ENCODE measurements at places on chromosomes 11 and 22.

- DNase-seq = no peak
Observed at GRCh38 chr11:61616434-61616833, 35.6 kb upstream of the SYT7 start.

DNA sequence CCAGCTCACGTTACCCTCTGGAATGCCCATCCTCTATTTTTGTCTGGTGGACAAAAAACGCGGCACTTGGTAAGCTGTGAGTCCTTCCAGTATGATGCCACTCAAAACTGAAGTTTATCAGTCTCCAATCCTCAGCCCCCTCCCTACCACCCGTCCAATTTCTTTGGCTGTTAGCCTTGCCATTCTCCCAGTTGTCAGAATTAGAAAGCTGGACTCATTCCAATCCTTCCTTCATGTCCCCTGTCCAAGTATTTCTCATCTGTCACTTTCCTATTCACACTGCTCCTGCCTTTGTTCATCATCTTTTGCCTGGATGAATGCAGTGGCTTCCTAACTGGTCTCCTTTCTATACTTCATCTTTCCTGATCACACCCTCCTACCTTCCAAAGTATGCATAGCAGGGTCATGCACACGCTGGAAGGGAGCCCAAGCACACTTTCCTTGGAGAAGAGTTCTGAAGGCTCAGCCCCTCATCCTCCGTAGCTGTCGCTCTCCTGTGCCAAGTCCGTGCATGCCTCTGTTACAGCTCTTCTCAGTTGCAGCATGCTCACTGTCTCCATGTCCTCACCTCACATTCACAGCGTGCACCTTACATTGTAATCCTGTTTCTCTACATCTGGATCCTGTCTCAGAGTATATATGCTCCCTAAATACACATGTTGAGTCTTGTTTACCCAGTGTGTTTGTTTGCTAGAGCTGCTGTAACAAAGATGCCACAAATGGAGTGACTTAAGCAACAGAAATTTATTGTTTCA, 19.4 kb downstream of the APLP2 start:
- no peak for DNase-seq

GRCh38 chr22:19805821-19806212, 45.2 kb downstream of the TBX1 start:
- no peak for DNase-seq

DNA sequence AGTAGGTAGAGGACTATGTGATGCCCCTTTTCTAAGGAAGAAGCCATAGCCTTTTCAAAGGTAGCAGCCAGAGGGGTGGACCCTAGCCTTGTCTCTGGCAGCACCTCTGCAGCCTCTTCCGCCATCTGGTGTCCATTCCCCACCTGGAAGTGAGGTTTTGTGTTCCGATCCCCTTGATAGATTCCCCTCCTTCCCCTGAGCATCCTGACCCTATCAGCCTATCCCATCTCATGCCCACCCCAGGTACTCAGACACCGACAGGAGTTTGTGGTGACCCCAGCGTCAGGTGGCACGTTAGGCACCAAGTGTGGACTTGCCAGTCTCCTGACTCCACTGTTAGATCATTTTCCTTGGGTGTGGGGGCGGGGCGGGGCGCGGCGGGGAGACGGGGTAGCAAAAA, 398 bp upstream of the FAM89B start:
- DNase-seq = no peak

DNA sequence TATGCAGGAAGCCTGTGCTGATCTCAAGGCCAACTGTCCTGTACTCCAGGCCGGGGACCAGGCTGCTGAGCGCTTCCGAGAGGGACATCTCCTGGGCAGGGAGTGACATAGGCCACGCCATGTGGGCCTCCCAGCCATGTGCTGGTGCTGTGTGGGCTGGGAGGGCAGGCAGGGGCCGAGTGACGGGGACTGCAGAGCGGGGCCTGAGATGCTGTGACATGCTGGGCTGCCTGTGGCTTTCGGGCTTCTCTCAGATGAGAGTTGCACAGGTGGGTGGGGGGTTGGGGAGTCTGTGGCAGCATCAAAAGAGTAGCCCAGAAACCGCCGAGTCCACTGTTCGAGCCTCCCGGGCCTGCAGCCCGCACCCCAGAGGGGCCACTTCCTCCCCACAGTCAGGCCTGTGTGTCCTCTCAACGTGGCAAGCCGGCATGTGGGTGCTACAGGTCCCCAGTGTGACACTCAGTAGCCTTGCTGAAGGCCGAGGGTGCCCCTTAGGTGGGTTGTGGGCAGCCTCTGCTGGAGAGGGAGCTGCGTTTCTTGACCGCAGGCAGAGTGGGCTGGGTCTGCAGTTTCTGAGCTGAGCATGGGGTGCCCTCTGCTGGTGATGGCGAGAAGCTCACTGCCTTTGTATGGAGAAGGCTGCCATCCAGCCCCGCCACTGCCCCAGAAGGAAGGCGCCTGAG, 101.2 kb downstream of the BCR start:
- DNase-seq = peak; percentile 83

- no peak for DNase-seq
Observed at GRCh38 chr11:46603704-46604308, 10.0 kb upstream of the AMBRA1 start.

- DNase-seq = no peak
Observed at GRCh38 chr22:40409613-40410113, 39.3 kb downstream of the SGSM3 start.
